ENCODE measurements at places on chromosomes 2 and 18.

DNA sequence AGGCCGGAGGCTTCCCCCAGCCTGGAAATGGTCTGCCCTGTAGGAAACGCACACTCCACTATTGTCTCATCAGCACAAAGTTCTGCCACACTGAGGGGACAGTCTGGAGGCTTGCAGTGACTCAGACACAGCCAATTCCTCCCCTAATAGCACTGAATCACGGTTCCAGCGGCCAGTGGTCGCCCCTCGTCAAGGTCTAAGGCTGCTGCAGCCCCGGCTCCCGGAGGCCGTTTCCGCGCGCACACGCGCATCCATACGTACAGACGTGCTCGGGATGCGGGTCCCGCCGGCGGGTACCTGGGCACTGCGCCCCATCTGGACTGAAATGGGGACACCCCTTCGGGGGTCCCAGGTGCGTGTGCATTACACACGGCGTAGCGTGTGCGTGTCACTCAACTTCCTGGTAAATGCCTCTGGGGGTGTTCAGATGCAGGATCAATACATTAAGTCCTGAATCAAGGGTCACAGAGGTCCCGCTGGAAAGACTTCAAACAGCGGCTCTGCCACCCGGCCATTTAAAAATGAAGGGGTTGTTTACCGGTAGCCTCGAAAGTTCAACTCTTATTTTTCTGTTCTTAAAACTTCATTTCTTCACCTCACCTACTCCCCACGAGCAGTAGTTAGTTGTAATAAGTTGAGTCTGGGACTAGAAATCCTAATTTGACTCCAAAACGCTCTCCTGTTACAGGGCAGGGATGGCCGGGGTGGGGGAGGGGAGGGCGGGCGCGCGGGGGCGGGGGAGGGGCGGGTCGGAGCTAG lies 572 bp upstream of the ZNF516 start:
- no peak for DNase-seq

- no peak for DNase-seq
Measured at GRCh38 chr18:49170925-49171505, 220.2 kb upstream of the SMAD7 start.

DNA sequence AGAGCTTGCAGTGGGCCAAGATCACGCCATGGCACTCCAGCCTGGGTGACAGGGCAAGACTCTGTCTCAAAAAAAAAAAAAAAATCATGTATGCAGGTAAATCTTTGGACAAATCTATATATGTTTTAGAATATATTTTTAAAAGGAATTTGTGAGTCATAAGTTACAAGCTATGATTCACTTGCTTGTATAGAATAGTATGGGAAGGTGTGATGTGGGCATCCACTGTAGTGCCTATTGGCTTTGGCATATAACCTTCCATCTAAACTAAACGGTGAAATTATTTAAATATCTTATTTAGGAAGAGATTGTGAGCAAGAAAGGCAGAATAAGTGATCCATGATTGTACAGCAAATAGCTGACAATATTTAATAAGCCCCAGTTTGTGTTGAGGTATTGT lies 261.1 kb downstream of the GALNT13 start:
- DNase-seq: no peak

- DNase-seq: no peak
Measured at GRCh38 chr2:12778811-12779579, 62.3 kb downstream of the TRIB2 start.

GRCh38 chr2:118386641-118387302 lies 298.5 kb downstream of the INSIG2 start:
- DNase-seq: no peak

DNA sequence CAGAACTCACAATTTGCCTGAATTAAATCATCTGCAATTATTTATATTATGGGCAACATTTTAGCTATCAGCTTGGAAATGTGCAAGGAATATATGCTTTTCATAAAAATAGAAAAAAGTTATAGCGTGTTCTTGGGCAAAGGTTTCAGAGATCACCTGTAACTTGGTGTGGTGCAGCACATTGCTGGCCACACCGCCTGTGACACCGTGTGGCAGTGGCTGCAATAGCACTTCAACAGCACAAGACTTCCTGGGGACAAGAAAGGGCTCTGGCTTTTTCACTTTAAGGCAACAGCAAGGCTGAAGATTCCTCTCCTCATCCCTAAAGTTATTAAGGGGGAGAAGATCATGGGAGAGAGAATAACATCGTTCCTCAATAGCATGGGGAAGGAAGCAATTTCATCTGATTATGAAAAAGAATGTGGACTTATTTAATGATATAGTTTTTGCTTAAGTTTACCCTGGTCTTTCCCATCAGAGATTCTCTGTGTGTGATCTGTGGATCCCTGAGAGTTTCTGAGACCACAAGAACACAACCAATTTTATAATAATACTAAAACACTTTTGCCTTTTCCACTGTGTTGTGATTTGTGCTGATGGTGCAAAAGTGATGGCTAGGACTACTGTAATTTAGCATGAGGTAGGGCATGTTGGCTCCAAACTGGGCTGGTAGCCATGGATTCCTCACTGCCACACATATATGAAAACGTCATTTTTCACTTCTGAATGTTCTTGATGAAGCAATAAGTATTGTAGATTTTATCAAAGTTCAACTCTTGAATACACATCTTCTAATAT lies 15.0 kb upstream of the SERPINB3 start:
- no peak for DNase-seq

DNA sequence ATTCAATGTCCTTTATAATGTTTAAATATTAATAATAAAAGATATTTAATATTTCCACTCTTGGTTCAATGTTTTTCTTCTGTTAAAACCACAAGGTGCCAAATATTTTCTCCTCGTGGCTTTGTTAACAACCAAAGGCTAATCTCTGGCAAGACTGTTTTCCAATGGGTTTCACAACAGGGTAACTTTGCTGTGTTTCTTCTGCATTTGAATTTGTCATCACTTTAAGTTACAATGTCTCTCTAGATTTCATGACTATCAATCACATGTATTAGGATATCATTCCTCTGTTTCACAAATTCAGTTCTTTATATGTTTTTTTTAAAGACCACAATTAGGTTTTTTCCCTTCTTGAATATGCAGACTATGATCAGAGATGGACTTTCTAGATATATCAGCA lies 469.8 kb upstream of the ACVR2A start:
- no peak for DNase-seq

Measured in stimulated activated CD8-positive, alpha-beta memory T cell treated with anti-CD3 and anti-CD28 coated beads, Interleukin-4, amount 100 ng/mL, for 1 hour (primary cell).